ENCODE measurements at places on chromosomes 1 and 21.

DNA sequence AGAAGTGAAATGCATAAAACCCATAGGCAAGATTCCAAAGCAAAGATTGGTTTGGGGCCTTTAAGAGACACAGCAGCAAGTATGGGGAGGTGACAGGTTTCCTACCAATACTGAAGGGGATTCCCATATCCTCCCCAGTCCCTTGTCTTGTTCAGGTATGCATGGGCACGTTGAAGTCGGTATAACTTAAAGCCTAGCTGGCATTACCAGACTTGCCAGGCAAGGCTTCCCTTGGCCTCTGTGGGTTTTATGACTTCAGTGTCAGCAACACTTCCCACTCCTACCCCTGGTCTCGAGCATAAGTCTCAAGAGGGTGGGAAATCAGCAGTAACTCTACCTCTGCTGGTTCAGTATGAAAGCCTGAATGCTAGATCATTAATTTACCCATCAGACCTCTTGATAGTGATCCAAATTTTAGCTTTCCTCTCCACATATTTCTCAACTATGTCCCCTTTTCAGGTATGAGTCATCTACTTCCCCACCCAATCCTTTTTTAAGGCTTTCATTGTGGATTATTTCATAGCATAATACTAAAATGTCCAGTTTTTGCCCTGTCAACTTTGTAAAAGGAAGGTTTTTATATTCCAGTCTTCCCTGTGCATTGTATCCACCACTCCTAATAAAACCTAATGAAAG is 6.8 kb downstream of the CYP4X1 start:
- no peak for DNase-seq

- DNase-seq, result no peak
Observed at GRCh38 chr1:4380564-4381168, 273.7 kb upstream of the AJAP1 start.

GRCh38 chr1:40315795-40316594 is 1.1 kb downstream of the COL9A2 start:
- no peak for DNase-seq

- no peak for DNase-seq
Observed at GRCh38 chr1:240991230-240991629, 365.8 kb downstream of the RGS7 start.

DNA sequence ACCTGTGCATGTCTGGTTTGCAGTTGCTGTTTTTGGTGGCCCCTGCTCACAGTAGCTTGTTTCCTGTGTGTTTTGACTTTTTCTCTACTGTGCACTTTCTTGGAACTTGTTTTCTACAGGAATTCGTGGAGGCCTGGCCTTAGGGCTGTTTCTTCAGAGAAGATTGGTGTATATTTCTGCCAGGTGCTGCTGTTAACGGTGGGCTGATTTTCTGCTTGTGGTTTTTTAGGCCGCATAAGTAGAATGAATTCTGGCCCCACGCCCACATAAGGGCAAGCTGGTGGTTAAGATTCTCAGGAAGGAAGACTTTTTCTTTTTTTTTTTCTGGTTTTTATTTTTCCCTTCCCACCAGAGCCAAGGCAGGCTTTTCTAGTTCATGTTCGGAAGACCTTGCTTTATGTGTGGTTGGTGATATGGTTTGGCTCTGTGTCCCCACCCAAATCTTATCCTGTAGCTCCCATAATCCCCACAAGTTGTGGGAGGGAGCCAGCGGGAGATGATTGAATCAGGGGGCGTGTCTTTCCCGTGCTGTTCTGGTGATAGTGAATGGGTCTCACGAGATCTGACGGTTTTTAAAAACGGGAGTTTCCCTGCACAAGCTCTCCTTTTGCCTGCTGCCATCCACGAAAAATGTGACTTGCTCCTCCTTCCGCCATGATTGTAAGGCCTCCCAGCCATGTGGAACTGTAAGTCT is 71.5 kb upstream of the DISP3 start:
- DNase-seq, result no peak

GRCh38 chr1:8835941-8836643 is 18.7 kb upstream of the RERE start:
- DNase-seq, result no peak

- no peak for DNase-seq
Observed at GRCh38 chr1:198271467-198271866, 114.7 kb downstream of the NEK7 start.

- no peak for DNase-seq
Observed at GRCh38 chr1:174008269-174008668, 13.9 kb downstream of the RC3H1 start.

- no peak for DNase-seq
Observed at GRCh38 chr1:43539726-43540434, 9.2 kb downstream of the PTPRF start.

DNA sequence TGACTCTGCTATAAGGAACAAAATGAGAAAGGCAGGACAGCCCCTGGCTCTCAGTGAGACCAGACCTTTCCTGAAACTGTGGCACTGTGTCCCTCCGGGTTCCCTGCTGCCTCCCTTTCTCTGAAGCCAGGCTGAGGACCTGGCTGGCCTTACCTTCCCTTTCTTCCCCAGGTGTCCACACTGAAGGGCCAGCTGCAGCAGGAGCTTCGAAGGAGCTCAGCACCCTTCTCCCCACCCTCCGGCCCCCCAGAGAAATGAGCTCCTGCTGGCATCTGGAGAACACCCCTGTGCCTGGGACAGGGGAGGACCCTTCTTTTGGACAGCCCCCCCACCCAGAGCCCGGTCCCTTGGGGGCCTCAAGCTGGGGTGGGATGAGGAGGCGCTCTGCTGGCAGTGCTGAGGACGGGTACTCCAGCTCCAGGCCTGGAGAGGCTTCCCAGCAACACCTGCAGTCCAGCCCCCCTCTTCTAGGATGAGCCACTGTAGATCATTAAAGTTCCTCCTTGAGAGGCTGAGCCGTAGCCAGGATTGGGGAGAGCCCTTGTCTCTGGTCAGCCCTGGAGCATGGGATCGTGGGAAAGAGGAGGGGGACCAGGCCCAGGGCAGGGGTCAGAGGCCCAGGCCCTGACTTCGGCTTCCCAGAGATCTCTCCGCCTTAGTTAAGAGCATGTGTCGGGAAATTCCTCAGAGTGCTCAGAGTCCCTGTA is 8.1 kb downstream of the MFAP2 start:
- no peak for DNase-seq

DNA sequence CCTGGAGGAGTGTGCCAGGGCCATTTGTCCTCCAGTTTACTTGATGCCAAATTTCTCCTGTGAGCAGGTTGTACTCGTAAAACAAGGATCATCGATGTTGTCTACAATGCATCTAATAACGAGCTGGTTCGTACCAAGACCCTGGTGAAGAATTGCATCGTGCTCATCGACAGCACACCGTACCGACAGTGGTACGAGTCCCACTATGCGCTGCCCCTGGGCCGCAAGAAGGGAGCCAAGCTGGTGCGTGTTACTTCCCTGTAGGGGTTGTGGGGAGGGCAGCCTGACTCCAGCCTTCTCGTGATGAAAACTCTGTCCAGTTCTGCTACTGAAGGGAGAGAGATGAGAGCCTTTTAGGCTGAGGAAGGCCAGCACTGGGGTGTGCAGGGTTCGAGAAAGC is 2.2 kb downstream of the RPS8 start:
- DNase-seq, result no peak

GRCh38 chr1:152907686-152908601 is at the start of gene IVL:
Gene IVL, plus strand, starts transcription at chr1:152908546. Its CDS starts 1,252 bp downstream, at chr1:152909798.
- no peak for DNase-seq

- DNase-seq, result no peak
Observed at GRCh38 chr1:234958066-234958705, 170.5 kb downstream of the TOMM20 start.

- DNase-seq, result no peak
Observed at GRCh38 chr1:178565586-178565985, 52.7 kb downstream of the TEX35 start.

DNA sequence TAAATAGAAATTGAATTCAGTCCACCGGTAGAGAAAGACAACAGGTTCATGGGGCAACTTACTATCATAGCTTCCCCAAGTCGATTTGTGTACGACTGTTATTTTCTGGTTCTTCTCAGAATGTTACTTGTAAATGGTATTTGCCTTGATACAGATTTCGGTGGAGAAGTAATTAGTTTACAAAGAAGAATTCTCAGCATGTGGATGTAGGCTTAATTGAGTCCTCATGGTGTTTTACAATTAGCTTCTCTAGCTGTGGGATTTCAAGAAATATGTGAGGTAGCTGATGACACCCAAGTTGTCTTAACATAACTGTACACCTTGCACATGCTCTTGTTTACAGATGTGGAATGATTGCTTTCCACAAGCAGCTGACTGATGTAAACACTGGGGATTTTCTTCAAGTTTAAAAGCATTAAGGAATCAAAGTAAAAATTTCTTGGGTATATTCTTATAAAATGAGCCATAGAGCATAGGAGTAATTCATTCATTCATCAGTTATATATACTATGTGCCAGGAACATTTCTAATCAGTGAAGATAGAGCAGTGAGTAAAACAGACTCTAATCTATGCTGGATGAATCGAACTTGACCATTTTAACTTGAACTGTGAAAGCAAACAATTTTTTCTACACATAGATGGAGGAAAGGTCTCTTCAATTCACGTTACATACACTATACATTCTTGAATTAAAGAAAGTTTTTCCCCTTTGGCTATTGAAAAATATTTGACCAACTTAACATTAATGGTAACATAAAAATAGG is 1.4 kb downstream of the MACO1 start:
- DNase-seq, result no peak

GRCh38 chr1:245001252-245001651 is 136.9 kb upstream of the HNRNPU start:
- no peak for DNase-seq

DNA sequence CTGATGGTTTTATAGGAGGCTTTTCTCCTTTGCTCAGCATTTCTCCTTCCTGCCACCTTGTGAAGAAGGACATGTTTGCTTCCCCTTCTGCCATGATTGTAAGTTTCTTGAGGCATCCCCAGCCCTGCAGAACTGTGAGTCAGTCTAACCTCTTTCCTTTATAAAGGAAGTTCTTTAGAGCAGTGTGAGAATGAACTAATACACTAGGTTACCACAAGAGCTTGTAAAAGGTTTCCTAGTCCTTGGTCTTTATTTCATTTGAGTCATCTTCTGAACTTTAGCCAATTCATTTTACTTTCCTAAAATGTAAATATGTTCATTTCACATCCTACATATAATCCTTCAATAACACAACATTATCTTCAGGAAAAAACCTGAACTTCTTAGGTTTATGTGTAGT is 365.3 kb downstream of the HHIPL2 start:
- no peak for DNase-seq

GRCh38 chr1:209387969-209388329 is 195.6 kb upstream of the CAMK1G start:
- no peak for DNase-seq

GRCh38 chr1:99384021-99384420 is 119.7 kb downstream of the PLPPR4 start:
- no peak for DNase-seq

DNA sequence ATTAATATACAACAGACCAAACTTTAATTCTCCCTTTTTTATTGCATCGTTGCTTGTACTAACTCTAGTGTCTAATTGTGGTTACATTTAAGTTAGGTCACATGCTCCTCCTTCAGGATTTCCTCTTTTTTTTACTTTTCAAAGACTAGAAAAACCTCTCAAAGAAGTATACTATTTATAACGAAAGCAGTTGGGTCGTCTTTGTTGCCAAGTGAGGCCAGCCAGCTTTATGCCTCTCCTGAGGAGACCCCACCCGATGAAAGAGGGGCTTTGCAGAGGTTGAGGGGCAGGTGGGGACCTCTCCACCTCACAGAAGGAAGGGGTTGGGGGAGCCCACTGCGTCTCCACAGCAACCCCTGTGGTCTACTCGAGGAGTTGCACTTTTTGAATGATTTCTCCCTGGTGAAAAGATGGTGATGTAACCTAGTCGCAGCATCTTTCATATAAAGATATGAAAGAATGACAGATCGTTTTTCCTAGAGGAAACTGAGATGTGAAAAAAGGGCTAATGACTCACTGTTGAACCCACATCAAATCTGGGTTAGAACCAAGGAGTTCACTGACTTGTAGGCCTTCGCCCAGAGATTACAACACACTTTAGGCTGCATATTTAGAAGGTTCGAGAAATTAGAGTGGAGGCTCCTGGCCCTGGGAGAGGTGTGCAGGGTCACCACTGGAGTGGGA is 6.4 kb downstream of the TGFB2 start:
- DNase-seq, result no peak

- DNase-seq, result peak; percentile 56
Observed at GRCh38 chr1:36099681-36100341, 11.1 kb downstream of the ADPRS start.

- DNase-seq, result peak; percentile 29
Observed at GRCh38 chr1:154759196-154759595, 110.9 kb downstream of the KCNN3 start.
